ENCODE measurements at places on chromosomes 7 and 10. TPM values are rescaled to one million over a fixed set of nuclear protein-coding genes. Genes with fewer than 3 reads are reported as not detected.

GRCh38 chr10:111545861-111546605 lies 469.2 kb downstream of the ADRA2A start:
- no peaks in the 10 kb centered on the region for H3K27me3 ChIP-seq
- H3K4me3 ChIP-seq: no peak overlapping the region
- H3K4me1 ChIP-seq: no peaks in the 10 kb centered on the region
- no peaks in the 10 kb centered on the region for H3K36me3 ChIP-seq
- H3K27ac ChIP-seq: no peak overlapping the region
- no peak for DNase-seq

GRCh38 chr7:29490094-29490607 lies 73.5 kb upstream of the PRR15 start:
- no peaks in the 10 kb centered on the region for H3K36me3 ChIP-seq
- peaks cover 28% of the 10 kb centered on the region for H3K4me1 ChIP-seq
- H3K4me3 ChIP-seq: no peak overlapping the region
- DNase-seq: no peak
- no peak overlapping the region for H3K27ac ChIP-seq

GRCh38 chr10:88819290-88819689 lies 16.8 kb downstream of the LIPM start:
- H3K36me3 ChIP-seq: no peaks in the 10 kb centered on the region
- H3K27me3 ChIP-seq: no peaks in the 10 kb centered on the region
- H3K27ac ChIP-seq: no peak overlapping the region
- H3K4me3 ChIP-seq: no peak overlapping the region
- no peak for DNase-seq

- H3K4me3 ChIP-seq: no peak overlapping the region
- DNase-seq: no peak
- no peaks in the 10 kb centered on the region for H3K36me3 ChIP-seq
- H3K4me1 ChIP-seq: no peaks in the 10 kb centered on the region
Observed at GRCh38 chr10:105857268-105858264, 1216.5 kb downstream of the SORCS3 start.

The ASB4 gene
- total RNA-seq: not detected

GRCh38 chr7:99806839-99807478 lies 20.9 kb upstream of the CYP3A43 start:
- no peak overlapping the region for H3K4me3 ChIP-seq
- no peaks in the 10 kb centered on the region for H3K36me3 ChIP-seq
- H3K27me3 ChIP-seq: no peaks in the 10 kb centered on the region
- H3K4me1 ChIP-seq: no peaks in the 10 kb centered on the region
- no peak overlapping the region for H3K27ac ChIP-seq
- no peak for DNase-seq

- H3K36me3 ChIP-seq: no peaks in the 10 kb centered on the region
- no peaks in the 10 kb centered on the region for H3K4me1 ChIP-seq
- no peak overlapping the region for H3K4me3 ChIP-seq
Observed at GRCh38 chr7:24704311-24704710, 53.0 kb downstream of the GSDME start.

- H3K27ac ChIP-seq: no peak overlapping the region
- no peaks in the 10 kb centered on the region for H3K36me3 ChIP-seq
- no peaks in the 10 kb centered on the region for H3K4me1 ChIP-seq
- no peak overlapping the region for H3K4me3 ChIP-seq
Observed at GRCh38 chr10:89926736-89927135, 225.3 kb downstream of the KIF20B start.

DNA sequence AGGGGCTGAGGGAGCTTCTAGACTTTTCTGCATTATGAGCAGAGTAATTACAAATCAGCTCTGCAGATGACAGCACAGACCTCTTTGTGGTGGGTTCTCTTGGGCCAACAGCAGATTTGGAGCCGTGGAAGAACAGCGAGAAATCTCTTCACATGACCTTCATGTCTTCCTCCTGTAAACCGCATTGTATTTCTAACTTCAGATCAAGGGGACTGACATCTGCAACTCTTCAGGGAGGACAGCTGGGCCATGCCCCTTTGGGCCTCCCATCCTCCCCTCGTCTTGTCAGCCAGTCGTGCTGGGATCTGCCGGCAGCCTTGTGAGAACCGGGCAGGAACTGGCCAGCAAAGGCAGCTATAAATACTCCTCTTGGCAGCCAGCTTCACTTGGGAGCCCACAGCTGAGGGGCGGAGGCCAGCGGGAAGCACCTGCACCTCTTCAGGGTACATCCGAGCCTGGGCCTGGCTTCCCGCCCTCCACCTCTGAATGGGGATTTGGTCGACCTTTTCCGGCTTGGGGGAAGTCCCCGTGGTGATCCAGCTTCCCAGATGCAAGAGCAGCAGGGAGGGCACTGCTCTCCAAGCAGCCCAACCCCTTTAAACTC lies 54.7 kb downstream of the STEAP1B start:
- H3K4me3 ChIP-seq: no peak overlapping the region
- peaks cover 18% of the 10 kb centered on the region for H3K4me1 ChIP-seq
- H3K27ac ChIP-seq: peak overlapping the region; percentile 83

DNA sequence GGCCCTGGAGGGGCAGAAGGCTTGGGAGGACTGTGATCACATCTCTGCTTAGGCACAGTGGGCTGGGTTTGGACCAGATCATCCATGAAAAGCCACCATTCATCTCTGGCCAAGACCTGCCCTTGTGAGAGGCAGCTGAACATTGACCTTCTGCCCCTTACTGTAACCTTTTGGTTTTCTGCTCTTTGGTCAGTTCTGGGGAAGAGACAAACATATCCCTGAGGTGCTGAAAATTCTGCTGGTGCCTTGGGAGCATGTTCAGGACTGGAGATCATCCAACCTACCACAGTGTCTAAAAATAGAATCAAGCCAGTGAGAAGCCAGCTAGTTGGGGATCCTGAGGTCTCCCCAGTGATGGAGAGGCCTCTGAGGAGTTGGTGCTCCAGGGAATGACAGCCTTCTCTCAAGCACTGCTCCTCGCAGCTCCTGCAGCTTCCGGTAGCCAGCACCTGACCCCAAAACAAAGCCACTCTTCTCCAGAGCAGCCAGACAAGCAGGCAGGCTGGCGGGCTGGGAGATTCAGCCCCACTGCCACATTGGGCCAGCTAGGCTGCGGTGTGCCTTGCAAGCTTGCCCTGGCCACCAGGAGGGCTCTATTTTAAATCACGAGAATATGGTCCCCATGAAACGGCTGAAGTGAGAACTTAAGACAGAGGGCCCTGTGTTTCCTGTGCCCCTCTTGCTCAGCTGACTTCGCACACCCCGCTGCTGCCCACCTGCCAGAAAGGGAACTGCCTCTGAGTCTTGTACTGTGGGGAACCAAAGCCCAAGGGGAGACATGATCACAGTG lies 37.8 kb upstream of the UBE2H start:
- H3K27me3 ChIP-seq: no peaks in the 10 kb centered on the region
- no peak overlapping the region for H3K4me3 ChIP-seq
- peak; percentile 68 for DNase-seq

GRCh38 chr7:94401428-94401814 lies 6.7 kb downstream of the COL1A2 start:
- peaks cover 3% of the 10 kb centered on the region for H3K4me1 ChIP-seq
- H3K4me3 ChIP-seq: no peak overlapping the region
- no peak for DNase-seq
- no peak overlapping the region for H3K27ac ChIP-seq
- H3K36me3 ChIP-seq: no peaks in the 10 kb centered on the region

- no peaks in the 10 kb centered on the region for H3K27me3 ChIP-seq
- no peaks in the 10 kb centered on the region for H3K36me3 ChIP-seq
- no peak overlapping the region for H3K27ac ChIP-seq
- no peaks in the 10 kb centered on the region for H3K4me1 ChIP-seq
- DNase-seq: no peak
- no peak overlapping the region for H3K4me3 ChIP-seq
Observed at GRCh38 chr7:41608447-41608846, 94.4 kb downstream of the INHBA start.

DNA sequence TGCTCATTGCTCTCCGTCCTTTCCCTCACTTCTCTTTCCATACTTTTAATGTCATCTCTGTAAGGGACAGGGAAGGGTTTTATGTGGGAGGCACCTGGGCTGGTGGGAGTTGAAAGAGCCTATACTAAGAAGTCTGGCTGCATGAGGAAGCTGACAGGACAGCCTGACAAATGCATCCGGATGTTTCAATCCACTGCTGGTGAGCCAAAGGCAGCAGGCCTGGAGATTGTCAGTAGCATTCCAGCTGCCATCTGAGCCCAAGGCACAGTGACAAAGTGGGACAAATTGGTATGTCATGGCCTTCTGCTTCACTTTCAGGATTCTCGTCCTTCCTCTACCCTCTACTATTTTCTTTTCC lies 218.4 kb downstream of the STK31 start:
- no peaks in the 10 kb centered on the region for H3K36me3 ChIP-seq
- no peak overlapping the region for H3K4me3 ChIP-seq
- H3K4me1 ChIP-seq: no peaks in the 10 kb centered on the region
- no peak for DNase-seq
- no peak overlapping the region for H3K27ac ChIP-seq

DNA sequence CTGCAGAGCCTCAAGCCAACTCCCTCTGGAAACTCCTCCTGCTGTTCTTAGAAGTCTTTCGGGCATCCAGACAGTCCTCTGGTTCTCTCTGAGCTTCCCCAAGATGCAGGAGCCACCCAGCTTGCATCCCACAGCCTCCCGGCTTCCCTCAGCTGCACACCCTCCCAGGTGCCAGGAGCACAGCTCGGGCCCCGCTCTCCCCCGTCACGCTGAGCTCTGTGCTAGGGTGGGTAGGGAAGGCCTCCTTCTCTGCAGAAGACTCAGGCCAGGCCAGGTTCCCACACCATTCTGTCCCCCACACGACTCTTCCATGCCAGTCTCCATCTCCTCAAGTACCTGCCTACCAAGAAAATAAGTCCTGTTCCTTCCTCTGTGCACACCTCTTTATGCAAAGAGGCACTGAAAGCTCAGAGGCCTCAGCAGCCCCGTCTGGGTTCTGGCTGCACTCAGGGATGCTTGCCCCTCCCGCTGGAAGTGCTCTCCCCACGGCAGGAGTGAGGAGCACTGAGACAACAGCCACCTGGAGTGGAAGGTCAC lies 537.1 kb downstream of the PTPRN2 start:
- H3K27me3 ChIP-seq: no peaks in the 10 kb centered on the region
- H3K4me1 ChIP-seq: no peaks in the 10 kb centered on the region
- no peak overlapping the region for H3K27ac ChIP-seq
- H3K4me3 ChIP-seq: no peak overlapping the region
- no peaks in the 10 kb centered on the region for H3K36me3 ChIP-seq

The SFXN2 gene
- 10.1 TPM for total RNA-seq

DNA sequence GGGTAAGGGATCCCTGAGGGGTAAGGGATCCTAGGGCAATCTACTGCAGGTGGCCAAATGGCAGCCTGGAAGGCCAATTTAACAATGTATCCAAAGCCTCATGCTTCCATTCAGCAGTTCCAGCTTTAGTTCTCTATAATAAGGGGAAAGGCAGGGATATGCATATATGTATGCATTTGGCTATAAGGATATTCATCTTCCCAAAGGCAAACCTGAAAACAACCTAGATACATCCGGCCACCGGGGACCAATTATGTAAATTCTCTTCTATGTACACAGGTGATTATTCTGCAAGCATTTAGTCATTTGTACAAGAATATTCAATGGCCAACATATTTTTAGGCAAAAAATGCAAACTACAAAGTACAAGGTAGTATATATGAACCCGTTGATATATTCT lies 26.7 kb downstream of the PSAP start:
- peaks cover 100% of the 10 kb centered on the region for H3K36me3 ChIP-seq
- no peak overlapping the region for H3K4me3 ChIP-seq
- peak overlapping the region; percentile 53 for H3K27ac ChIP-seq
- H3K27me3 ChIP-seq: no peaks in the 10 kb centered on the region
- peaks cover 74% of the 10 kb centered on the region for H3K4me1 ChIP-seq
- no peak for DNase-seq

DNA sequence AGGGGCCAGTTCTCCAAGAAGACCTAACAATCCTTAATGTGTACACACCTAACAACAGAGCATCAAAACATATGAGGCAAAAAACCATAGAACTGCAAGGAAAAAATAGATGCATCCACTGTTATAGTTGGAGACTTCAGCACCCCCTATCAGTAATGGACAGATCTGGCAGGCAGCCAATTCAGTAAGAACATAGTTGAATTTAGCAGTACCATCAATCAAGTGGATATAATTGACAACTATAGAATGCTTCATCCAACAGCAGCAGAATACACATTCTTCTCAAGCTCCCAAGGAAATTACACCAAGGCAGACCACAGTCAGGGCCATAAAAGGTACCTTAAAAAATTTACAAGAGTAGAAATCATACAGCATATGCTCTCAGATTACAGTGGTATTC lies 42.2 kb downstream of the POLL start:
- no peak overlapping the region for H3K4me3 ChIP-seq
- no peak for DNase-seq
- no peak overlapping the region for H3K27ac ChIP-seq
- H3K4me1 ChIP-seq: no peaks in the 10 kb centered on the region
- H3K27me3 ChIP-seq: no peaks in the 10 kb centered on the region

DNA sequence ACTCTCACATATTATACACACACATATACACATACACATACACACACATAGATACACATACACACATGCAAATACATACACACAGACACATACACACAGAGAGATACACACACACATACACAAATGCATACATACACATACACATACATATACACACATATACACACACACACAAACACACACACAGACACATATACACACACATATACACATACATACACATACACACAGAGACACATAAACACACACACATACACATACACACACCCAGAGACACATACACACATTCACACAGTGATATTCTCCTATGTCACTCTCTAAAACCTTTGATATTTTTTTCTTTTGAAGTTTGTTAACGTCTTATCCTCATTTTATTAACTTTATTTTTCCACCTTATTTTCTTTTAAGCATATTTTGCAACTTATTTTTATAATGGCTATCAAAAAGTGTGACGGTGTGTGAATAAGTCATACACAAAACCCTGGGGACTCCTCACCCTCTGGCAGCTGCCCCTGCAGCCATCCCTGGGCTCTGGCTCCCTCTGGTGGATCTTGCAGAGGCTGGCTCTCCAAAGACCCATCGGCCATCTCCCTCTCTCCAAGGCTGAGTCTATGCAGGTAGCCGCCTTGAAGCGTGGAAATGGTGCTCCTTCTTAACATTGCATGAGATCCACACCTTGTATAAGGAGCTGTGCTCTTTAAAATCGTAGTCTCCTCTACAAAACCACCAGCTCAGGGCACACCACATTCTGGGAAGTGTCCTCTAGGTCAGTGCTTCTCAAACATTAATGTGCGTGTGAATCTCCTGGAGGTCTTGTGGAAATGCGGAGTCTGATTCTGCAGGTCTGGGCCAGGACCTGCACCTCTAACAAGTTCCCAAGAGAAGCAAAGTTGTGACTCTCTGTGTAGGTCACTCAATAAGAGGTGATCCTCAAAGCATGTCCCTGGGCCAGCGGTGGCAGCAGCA lies 4.1 kb upstream of the C10orf120 start:
- no peak overlapping the region for H3K27ac ChIP-seq
- no peaks in the 10 kb centered on the region for H3K36me3 ChIP-seq
- H3K4me1 ChIP-seq: no peaks in the 10 kb centered on the region
- peak; percentile 83 for DNase-seq

The THSD7A gene
- 4.0 TPM for total RNA-seq

- H3K27me3 ChIP-seq: no peaks in the 10 kb centered on the region
- no peaks in the 10 kb centered on the region for H3K4me1 ChIP-seq
- H3K36me3 ChIP-seq: no peaks in the 10 kb centered on the region
- no peak overlapping the region for H3K27ac ChIP-seq
Observed at GRCh38 chr10:78513330-78513729, 479.7 kb downstream of the RPS24 start.

- DNase-seq: no peak
- no peak overlapping the region for H3K4me3 ChIP-seq
- no peaks in the 10 kb centered on the region for H3K27me3 ChIP-seq
Observed at GRCh38 chr10:17910125-17910789, 41.5 kb upstream of the SLC39A12 start.

Data from spleen (tissue), 13 donors.